ENCODE measurements at places on chromosomes 6 and 20.

DNA sequence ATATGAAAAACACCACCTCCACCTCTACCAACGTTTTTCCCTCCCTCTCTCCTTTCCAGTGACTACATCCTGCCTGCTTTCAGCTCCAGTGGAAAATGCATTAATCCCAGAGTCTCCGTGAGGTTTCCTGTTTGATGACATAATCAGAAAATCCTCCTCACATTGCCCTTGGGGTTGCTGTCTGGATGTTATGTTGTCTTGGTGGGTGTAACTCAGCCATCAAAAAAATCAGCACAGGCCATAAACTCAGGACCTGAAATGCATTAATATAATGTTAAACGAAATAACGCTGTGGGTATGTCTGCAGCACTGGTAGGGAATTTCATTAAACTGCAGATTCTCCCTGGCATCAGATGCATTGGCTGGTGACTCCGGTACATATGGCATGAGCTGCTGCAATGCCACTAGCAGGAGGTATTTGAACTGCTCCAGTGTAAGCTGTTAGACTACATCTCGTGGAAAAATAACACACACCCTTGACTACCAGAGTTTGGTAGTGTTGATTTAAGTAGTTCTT, 297.8 kb downstream of the PRL start:
- DNase-seq = no peak

DNA sequence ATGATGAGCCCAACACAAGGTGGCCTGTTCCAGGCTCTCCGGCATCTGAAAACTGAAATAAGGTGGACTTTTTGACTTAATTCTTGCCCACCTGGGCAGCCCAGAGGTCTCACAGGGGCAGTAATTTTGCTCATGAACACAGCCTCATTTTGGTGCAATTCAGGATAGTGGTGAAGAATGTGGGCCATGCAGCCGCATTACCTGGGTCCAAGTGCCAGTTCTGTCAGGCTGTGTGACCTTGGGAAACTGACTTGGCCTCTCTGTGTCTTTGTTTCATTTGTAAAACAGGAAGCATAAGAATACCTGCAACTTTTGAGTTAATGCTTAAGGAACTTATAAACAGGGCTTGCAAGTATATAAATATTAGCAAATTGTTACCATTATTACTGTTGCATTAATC, 5.6 kb downstream of the PREX1 start:
- no peak for DNase-seq

GRCh38 chr6:108831104-108831503, 17.1 kb upstream of the ARMC2 start:
- no peak for DNase-seq

DNA sequence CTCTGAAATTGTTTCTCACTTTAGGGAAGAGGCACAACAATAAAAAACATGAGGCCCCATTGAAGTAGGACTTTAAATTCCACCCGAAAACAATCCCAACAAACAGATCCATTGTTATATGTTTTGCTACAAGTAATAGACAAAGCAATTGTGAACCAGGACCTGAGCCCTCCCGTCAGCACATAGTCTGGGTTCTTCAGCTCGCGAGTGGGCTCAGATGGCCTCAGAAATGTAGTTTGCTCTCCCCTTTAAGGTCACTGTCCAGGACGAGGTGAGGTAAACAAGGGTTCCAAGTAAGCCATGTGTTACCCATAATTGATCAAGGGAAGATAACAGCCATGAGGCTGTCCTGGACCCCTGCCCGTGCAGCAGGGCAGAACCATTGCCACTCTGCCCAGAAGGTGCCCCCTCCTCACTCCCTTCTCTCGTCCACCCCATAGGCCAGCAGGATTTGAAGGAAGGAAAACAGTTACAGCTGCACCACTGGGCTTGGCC, 160.1 kb upstream of the QKI start:
- DNase-seq = no peak

DNA sequence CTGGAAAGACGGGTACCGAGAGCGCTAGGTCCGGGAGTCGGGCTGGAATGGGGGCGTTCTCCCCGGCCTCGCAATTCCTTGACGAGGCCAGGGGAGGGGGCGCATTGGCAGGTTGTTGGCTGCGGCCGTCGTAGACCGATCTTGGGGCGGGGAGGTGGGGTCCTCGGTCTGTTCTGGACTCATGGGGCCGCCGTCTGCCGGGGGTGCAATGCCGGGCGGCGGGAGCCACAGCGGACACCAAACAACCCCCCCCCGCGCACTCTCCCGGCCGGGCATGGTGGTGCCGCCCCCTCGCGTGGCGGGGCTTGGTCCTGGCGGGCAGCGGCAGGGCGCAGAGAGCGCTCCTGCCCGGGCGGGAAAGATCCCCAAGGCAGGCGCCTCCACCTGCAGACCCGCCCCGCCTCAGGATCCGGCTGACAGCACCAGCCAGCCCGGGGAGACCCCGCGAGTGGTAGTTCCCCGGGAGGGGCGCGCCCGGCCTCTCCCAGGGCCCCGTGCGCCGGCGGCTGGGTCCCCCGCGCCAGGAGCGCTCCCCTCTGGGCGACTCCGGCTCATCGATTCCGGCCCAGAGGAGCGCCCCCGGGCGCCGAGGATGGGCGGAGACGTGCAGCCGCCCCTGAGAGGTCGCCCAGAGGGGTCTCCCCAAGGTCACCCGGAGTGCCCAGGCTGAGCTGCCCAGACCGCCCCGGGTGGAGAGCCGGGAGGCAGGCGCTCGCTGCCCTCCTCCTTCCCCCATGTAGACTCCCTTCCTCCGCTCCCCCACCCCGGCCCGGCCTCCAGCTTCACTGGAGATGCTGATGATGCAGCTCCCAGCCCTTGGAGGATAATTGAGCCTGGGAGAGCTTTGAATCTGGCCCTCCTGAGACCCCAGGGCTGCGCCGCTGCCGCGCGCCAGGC, 709 bp downstream of the PPP1R16B start:
- DNase-seq = no peak

DNA sequence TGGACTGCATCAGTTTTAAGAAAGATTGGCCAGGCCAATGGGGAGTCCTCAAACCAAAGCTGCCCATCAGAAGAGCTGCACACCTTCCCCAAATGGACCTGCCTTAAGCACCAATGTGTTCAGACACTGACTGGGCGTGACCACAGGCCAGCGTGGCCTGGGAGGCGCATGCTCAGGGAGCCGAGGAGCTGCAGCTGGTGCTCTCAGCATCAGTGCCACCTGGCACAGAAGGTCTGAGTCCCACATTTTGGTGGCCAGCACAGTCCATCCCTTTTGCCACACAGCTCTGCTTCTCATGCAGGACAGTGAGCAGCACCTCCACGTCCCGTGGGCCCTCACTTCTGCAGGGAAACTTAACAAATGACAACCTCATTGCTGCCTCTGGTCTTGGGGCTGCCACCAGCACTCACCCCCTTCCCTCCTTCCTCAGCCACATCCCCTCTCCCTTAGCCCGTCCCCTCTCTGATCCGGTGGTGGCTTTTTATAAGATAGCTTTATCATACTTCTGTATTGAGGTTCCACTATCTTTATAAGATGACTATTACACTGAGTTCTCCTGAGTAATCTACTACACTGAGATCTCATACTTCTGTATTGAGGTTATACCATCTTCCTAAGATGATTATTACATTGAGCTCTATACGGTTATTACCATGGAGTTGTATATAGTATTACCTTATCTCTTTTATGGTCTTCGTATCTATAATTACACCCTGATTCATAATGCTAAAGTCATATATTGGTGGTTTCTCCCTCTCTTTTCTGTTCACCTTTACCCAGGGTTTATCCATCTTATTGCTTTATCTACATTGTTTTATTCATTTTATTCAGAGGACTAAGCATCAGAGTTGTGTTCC, 109.1 kb downstream of the TOX2 start:
- DNase-seq = no peak

DNA sequence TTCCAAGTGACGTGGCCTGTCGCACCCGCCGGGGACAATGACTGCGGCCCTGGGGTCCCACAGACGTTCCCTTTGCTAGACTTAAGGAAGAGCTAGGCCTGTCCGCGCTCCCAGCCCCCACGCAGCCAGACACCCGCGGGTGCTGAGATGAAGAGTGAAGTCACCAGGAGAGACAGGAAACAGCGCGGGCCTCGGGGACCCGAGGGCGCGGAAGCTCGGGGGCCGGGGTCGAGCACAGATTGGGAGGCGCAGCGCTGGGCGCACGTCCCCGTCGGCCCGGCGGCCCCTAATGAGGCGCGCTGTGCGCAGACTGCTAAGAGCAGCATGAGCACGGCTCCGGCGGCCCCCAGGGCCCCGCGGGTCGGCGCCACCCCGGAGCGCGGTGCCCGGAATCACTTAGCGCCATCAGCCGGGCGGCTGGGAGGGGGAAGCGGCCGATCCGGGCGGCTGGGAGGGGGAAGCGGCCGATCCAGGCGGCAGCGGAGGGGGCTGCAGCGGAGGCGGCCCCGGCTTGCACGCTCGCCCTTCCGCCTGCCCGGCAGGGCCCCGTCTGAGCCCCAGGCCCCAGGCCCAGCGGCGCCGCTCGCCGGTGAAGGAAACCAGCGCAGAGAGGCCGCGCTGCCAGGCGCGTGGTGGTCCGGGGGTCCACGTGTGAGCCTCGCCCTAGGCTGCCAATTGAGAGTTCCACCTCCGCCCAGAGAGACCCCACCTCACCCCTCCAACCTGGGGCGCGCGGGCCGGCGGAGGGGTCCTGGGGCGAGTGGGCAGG, 8.3 kb upstream of the AVP start:
- DNase-seq = no peak

- DNase-seq = peak; percentile 42
These were observed 6.0 kb upstream of the TRIM26 start for GRCh38 chr6:30219244-30219643.

DNA sequence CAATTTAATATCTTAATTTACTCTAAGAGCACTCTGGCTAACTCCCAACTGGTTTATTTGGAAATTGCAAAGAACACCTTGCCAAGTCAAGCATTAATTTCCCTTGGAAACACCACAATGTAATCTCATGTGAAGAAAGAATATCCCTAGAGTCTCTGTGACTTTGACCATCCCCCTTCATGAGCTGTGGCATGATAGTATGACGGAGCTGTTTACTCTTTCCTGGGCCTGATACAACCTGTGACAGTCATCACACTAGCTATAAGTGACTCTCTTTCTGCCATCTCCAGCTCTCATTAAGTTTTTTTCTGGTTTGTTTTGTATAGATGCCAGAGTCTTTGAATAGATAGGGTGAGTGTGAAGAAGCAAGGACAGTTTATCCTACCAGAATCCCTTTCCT, 470.3 kb upstream of the JARID2 start:
- no peak for DNase-seq
